ENCODE measurements at places on chromosomes 5 and 9.

DNA sequence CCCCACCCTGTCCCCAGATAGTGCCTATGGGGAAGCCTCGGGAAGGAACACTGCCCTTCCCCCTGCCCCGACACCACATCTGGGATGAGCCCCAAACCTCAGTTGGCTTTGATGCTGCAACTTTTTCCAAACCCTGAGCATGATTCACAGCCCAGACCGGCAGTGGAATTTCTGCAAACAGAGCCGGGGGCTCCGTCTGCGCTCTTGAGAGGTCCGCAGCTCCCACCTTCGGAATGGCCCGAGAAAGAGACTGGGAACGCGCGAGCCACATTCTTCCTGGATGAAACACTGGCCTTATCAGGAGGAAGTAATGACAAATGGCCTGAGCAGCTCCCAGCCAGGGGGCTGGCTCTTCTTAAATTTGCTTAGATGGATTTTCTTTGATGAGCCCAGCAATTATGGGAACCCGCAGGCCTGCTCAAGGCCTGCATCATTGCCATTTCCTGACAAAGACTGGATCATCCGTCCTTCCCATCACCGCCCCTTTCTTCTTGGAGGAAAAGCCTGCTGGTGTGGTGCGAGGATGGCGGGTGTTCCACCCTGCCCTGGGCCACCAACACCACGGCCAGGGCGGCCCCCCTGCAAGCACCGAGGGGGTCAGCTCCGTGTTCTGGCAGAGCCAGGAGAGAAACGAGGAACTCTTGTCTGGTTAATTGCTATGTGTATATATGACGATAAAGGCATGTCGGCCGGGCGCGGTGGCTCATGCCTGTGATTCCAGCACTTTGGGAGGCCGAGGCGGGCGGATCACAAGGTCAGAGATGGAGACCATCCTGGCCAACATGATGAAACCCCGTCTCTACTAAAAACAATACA, 38.8 kb upstream of the COL5A1 start:
- peak; percentile 57 for DNase-seq

GRCh38 chr5:152349683-152350526, 55.2 kb downstream of the NMUR2 start:
- DNase-seq = peak; percentile 26

- DNase-seq = no peak
These were observed 92.4 kb upstream of the IFNK start for GRCh38 chr9:27431543-27432147.

DNA sequence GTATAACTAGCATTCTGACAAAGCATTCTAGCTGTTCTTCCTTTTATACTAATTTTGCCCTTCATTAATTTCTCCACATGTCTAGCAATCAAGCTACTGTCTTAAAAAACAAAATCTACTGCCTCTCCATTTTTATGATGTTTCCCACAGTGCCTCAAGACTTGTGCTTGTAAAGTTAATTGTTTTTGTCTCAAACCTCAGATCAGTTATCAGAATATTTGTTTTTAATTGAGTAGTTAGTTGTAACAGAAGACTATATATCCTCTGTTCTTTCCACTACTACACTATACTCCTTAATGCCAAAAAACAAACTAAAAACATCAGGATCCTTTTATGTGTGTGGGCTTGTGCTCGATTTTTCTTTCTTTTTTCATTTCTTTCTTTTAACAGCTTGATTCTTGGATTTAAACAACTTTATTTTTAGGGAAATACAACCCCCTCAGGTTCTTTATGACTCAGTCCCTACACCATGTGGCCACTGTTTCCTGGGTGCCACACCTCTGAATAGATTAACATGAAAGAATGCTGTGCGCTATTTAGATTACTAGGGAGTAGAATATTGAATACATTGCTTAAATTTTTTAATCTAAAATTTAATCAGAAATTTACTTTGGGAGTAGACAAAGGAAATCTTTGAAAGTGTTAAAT, 1.2 kb downstream of the ASPN start:
- no peak for DNase-seq

GRCh38 chr5:25881318-25882036, 1156.9 kb downstream of the CDH9 start:
- DNase-seq = no peak

GRCh38 chr9:125476645-125477044, 215.0 kb downstream of the GAPVD1 start:
- no peak for DNase-seq

DNA sequence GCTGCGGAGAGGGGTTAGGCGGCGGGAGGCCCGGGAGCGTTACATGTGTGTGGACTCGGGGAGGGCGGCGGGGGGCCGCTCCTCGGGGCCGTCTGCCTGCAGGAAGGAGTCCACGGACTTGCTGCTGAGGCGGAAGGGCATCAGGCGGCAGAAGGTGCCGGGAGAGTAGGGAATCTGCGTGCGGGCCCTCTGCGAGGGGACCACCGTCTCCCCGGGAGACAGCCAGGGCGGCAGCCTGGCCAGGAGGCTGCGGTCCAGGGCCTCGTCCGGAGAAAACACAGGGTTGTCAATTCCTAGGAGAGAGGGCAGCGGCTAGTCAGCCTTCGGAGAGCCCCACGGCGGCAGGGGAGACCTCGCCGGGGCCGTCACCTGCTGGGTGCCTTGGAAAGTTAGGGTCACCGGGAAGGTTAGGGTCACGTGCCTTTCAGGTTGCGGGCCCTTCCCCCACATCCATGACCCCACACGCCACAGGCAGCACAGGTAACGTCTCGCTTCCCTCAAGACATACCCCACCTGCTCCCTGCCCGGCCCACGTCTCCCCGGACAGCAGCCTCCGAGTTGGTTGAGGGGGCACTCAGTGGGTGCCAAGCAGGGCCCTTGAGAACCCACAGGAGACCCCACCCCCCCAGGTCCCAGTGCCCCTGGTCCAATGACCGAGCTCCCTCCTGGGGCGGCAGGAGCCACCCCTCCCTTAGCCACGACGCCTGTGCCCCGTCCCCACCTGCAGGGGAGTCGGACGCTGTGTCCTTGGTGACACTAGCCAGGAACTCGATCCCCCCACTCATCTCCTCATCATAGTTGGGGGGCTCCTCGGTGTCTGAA, 32.1 kb downstream of the EXOC3 start:
- peak; percentile 58 for DNase-seq

- no peak for DNase-seq
These were observed 8.6 kb downstream of the NOL6 start for GRCh38 chr9:33465096-33465495.

DNA sequence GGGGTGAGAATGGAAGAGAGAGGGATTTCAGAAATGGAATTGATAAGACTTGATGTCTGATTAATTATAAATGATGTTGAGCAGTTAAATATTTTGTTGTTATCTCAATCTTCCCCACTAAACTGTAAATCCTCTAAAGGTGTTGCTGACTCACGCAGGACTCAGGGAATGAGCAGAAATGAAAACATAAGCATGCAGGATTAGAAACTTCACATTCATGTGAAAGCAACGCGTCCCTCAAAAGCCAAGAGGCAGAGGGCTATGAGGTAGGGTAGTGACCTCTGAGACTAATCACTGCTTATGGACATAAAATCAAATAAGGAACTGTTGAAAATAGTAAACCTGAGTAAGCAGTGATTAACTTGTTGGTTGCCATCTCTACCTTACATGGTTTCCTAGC, 21.1 kb downstream of the ADAMTSL1 start:
- no peak for DNase-seq

DNA sequence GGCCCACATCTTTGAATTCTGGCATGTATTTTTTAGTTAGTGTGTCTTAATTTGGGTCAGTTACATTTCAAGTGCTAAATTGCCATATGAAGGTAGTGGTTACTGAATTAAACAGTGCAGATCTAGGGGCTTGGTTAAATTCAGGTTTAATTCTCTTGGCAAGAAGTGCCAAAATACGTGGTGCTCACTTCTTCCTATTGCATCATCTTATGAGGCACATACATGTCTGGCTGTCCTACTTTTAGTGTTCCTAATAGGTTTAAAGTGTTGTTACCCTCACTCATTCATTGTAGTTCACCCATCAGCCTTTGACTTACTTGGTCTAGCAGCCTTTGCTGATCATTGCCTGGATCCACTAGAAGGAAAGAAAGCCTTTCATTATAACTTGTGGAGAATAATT, 59.5 kb downstream of the RPS6 start:
- no peak for DNase-seq

DNA sequence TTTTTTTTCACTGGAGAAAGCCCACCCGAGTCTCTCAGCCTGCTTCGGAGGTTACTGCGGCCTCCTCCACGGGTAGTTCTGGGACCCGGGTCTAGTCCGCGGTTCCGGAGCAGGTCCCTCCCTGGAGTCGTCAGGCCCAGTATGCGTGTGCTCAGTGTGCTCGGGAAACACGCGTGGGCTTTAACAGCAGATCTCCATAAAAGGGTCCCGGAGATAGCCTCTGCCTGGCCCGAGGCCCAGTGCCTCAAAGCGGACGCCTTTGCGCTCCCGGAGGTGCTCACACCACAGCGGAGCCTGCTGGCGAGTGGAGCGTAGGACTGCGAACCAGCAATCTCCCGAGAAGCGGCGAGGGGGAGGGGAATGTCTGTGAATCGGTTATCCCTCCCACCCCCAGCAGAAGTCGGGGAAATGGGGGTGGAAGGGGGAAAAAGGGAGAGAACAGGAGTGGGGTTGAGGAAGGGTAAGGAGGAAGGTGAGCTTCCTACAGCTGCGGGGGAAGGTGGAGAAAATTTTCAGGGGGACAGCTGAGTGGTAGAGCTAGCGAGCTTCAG, 28.7 kb downstream of the CDKN2A start:
- DNase-seq = no peak

DNA sequence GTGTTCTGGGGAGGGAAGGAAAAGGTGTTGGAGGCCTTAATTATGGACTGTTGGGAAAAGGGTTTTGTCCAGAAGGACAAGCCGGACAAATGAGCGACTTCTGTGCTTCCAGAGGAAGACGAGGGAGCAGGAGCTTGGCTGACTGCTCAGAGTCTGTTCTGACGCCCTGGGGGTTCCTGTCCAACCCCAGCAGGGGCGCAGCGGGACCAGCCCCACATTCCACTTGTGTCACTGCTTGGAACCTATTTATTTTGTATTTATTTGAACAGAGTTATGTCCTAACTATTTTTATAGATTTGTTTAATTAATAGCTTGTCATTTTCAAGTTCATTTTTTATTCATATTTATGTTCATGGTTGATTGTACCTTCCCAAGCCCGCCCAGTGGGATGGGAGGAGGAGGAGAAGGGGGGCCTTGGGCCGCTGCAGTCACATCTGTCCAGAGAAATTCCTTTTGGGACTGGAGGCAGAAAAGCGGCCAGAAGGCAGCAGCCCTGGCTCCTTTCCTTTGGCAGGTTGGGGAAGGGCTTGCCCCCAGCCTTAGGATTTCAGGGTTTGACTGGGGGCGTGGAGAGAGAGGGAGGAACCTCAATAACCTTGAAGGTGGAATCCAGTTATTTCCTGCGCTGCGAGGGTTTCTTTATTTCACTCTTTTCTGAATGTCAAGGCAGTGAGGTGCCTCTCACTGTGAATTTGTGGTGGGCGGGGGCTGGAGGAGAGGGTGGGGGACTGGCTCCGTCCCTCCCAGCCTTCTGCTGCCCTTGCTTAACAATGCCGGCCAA, 19.1 kb downstream of the PTGES2 start:
- DNase-seq = no peak

- DNase-seq = no peak
These were observed 227.1 kb upstream of the NREP start for GRCh38 chr5:111984044-111984443.

DNA sequence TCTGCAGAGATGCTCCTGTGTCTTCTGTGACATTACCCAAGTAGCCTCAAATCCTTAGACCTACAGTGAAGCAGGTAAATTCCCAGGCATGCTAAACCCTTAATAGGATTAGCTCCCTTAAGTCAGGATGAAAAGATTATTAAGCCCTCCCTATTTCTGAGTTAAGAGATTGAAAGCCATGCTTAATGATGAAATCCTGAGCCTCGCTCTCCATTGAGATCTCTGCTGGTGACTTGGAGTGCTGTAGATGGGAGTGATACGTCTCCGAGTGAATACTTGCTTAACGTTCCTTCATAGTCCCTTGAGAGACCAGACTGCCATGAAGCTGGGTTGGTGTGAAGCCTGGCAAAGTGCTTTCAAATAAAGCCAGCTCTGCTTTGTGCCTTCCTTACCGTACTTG, 34.2 kb downstream of the AOPEP start:
- DNase-seq = no peak

DNA sequence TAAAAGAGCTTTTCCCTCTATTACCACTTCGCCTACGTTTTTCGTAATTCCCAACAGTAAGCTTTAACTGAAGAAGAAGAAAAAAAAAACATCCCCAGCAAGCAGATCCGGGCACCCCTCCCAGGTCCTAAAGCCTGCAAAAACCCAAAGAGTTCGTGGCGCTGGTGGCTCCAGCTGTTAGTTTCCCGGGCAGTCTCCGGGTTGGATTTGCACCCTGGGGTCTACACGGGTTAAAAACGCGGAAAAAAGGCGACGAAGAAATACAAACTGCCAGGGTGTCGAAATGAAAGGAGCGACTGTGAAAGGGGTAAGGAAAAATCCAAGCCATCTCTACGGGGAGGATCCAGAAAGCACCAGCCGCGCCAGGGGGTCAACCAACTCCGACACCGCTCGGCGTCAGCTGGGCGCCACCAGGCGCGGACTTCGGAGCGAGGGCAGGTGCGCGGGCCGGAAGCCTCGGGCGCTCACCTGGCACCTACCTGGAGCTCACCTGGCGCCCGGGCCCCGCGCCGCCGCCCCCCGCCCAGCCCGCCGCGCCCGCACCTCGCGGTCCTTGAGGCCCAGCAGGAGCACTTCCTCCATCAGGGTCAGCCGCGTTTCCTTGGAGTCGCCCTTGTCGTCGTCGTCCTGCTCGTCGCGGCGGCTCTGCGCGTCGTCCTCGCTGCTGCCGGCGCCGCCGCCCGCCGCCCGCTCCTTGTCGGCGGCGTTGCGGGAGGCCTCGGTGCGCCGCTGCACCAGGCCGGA, 680 bp downstream of the GOLPH3 start:
- peak; percentile 71 for DNase-seq

DNA sequence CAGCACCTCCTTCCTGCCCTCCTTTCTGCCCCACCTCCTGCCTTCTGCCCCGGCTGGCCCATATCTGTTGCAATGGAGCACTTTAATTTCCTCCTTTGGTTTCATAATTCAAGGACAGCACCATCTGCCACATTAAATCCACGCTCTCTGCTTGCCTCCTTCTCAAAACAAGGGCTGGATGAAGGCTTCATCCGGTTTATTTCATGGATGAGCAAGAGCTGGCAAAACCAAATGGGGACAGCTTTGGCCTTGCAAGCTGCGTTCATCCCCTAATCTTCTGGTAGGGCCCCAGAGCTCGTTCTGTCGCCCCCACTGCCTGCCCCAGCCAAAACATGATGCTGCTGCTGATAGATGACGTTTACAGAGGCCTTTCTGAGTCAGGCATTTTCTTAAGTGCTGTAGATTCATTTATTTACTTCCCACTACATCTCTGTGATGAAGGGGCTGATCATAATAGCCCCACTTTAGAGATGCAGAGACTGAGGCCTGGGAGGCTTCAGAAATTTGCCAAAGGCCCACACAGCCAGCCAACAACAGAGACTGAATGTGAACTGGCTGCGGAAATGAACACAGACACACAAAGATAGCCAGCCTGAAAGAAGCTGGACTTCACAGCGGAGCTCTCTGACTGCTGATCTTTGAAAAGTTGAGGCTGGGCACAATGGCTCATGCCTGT, 115.6 kb upstream of the CPEB4 start:
- DNase-seq = no peak

GRCh38 chr5:35031276-35031675, 16.5 kb downstream of the AGXT2 start:
- DNase-seq = no peak
